ENCODE measurements at places on chromosomes 5 and 9. TPM values are rescaled to one million over a fixed set of nuclear protein-coding genes. Genes with fewer than 3 reads are reported as not detected.
A peak's percentile ranks its signal among the peaks of the same experiment; 100 is the strongest.

GRCh38 chr5:166788050-166788449, 1503.4 kb upstream of the WWC1 start:
- no peaks in the 10 kb centered on the region for H3K27me3 ChIP-seq
- no peak overlapping the region for H3K4me3 ChIP-seq
- no peaks in the 10 kb centered on the region for H3K4me1 ChIP-seq
- DNase-seq: no peak

GRCh38 chr9:70772601-70773000, 348.8 kb downstream of the TRPM3 start:
- H3K27ac ChIP-seq: no peak overlapping the region
- H3K4me3 ChIP-seq: no peak overlapping the region
- H3K4me1 ChIP-seq: no peaks in the 10 kb centered on the region
- no peaks in the 10 kb centered on the region for H3K27me3 ChIP-seq
- no peaks in the 10 kb centered on the region for H3K36me3 ChIP-seq

DNA sequence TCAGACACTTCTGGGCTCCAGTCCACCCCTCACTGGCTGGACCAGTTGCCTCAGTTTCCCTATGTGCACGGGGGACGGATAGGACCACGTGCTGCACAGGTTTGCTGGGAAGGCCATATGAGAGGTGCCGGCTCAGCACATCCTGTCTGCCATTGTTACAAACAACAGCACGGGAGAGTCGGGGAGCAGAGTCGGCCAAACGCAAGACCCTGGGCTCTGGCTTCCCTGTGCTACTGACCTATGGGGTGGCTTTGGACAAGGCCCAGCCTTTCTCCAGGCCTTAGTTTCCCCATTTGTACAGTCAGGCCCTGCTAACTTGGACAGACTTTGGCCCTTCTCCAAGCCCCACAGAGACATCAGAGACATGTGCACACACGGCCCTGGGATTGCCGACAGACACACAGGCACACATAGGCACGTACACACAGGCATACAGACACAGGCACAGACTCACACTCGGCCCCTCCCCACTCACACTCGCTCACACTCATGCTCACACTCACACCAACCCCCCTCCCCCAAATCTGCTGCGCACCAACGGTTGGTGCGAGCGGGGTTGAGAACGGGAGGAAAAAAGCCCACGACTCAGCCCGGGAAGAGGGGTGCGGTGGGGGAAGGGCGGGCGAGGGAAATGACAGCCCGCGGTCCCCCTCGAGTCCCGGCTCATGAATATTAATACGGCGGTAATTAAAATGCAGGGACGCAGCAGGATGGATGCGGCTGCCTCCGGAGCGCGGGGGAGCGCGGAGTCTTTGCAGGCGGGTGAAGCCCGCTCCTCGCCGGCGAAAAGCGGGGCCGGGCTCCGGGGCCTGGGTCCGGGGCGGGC, 133.0 kb downstream of the C9orf50 start:
- peaks cover 60% of the 10 kb centered on the region for H3K4me1 ChIP-seq
- no peaks in the 10 kb centered on the region for H3K27me3 ChIP-seq
- H3K4me3 ChIP-seq: peak overlapping the region; percentile 47
- H3K36me3 ChIP-seq: no peaks in the 10 kb centered on the region
- peak; percentile 63 for DNase-seq
- H3K27ac ChIP-seq: peak overlapping the region; percentile 99

DNA sequence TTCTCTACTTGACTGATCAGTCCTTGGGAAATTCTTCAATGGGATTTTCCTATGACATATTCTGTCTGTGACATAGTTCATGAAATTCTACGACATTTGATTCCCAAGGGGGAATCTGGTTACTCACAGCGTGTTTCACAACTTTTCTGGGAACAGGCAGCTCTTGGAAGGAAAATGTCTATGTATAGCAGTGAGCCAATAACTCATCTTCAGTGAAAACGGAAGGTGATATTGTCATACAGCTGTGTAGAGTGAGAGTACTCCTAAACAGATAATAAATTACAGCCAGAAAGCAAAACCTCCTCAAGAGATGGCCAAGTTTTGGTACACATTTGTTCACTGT, 91.4 kb downstream of the C9orf152 start:
- H3K27ac ChIP-seq: peak overlapping the region; percentile 39
- no peaks in the 10 kb centered on the region for H3K36me3 ChIP-seq
- H3K4me3 ChIP-seq: no peak overlapping the region
- DNase-seq: no peak
- H3K4me1 ChIP-seq: peaks cover 16% of the 10 kb centered on the region
- no peaks in the 10 kb centered on the region for H3K27me3 ChIP-seq

- no peak overlapping the region for H3K27ac ChIP-seq
- H3K36me3 ChIP-seq: no peaks in the 10 kb centered on the region
- H3K4me1 ChIP-seq: no peaks in the 10 kb centered on the region
- DNase-seq: no peak
Measured at GRCh38 chr9:130180516-130180915, 8.3 kb downstream of the NCS1 start.

DNA sequence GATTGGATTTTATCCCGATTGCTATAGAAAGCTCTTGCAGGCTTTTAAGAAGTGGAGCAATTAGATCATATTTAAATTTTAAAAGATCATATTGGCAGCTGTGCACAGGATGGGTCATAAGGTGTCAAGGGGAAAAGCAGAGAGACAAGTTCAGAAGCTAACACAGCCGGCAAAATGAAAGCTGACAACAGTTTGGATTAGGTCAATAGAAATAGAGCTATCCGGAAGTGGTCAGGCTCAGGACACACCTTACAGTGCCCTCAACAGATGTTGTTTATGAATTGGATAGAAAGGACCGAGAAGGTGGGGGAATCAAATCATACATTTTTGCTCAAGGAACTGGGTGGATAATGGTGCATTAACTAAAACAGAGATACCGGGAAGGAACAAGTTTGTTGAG, 46.3 kb upstream of the MARCHF11 start:
- no peaks in the 10 kb centered on the region for H3K27me3 ChIP-seq
- no peak for DNase-seq
- no peak overlapping the region for H3K4me3 ChIP-seq
- no peak overlapping the region for H3K27ac ChIP-seq
- no peaks in the 10 kb centered on the region for H3K36me3 ChIP-seq

DNA sequence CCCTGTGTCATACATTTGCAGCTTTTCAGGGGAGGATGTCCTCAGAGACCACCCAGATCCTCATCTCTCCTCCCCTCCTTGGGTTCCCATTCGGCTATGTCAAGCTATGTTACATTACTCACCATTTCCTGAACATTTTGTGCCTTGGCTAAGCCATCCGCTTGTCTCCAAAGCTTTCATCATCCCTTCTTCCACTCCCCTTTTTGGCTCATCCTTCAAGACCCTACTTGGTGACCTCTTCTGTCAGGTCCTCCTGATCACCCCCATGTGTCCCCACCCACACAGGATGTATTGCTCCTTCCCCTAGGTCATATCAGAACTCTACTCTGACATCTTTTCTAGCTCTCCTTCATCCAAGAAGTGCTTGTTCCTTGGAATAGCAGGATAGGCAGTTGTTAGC, 81.8 kb downstream of the BOD1 start:
- H3K27me3 ChIP-seq: no peaks in the 10 kb centered on the region
- no peak overlapping the region for H3K4me3 ChIP-seq
- H3K27ac ChIP-seq: no peak overlapping the region
- no peaks in the 10 kb centered on the region for H3K4me1 ChIP-seq
- DNase-seq: no peak

DNA sequence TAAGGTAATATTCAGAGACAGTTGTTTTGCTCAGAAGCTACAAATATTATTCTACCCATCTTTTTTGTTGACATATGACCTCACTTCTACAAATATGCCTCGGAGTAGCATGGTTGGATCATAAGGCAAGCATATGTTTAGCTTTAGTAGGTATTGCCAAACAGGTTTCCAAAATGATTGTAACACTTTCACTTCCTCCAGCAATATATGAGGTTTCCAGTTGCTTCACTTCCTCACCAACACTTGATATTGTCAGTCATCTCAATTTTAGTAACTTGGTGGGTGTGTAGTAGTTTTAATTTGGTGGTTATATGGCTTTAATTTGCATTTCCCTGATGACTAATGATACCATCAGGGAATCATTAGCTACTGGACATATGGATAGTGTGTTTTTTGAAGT, 46.7 kb downstream of the TNFSF8 start:
- no peak for DNase-seq
- H3K27ac ChIP-seq: no peak overlapping the region
- no peaks in the 10 kb centered on the region for H3K4me1 ChIP-seq

GRCh38 chr5:153562189-153562588, 71.7 kb downstream of the GRIA1 start:
- no peak for DNase-seq
- H3K36me3 ChIP-seq: no peaks in the 10 kb centered on the region
- no peak overlapping the region for H3K27ac ChIP-seq
- no peak overlapping the region for H3K4me3 ChIP-seq
- H3K27me3 ChIP-seq: no peaks in the 10 kb centered on the region

GRCh38 chr5:93607367-93608258, 24.6 kb downstream of the NR2F1 start:
- H3K27me3 ChIP-seq: peaks cover 63% of the 10 kb centered on the region
- no peak for DNase-seq
- peak overlapping the region; percentile 13 for H3K4me3 ChIP-seq
- H3K4me1 ChIP-seq: peaks cover 27% of the 10 kb centered on the region
- peak overlapping the region; percentile 19 for H3K27ac ChIP-seq

DNA sequence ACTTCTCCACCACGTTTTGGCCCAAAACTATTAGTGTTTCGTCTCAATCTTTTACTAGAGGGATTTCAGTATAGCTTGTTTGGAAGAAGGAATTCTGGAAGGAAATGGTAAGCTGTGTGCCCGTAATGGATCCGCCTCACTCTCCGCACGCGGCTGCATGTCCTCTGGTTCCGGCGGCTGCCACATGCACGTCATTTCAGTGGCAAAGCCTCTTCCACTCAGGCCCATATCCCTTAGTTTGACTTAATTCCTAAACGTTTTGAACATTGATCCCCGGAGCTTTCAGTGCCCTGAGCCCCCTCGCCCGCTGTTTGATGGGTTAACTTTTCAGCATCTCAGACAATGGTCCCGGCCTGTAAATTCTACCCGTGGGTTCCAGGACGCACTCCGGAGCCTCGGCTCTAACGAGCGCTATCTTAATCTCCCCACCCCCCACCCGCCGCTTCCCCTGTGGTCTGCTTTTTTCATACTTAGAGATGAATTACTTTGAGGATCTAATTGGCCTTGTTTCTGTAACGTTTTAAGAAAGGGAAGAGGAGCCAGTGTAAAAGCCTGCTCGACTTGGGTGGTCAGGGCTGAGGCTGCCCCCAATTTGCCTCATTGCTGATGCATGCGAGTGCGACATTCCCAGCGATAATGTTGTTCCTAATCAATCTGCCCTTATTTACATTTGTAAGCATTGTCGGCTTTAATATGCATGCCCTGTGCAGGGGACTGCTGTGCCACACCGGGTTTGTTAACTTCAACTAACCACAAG, 4.6 kb downstream of the PTCH1 start:
- H3K27me3 ChIP-seq: no peaks in the 10 kb centered on the region
- H3K4me3 ChIP-seq: peak overlapping the region; percentile 57
- H3K4me1 ChIP-seq: peaks cover 13% of the 10 kb centered on the region
- no peaks in the 10 kb centered on the region for H3K36me3 ChIP-seq

DNA sequence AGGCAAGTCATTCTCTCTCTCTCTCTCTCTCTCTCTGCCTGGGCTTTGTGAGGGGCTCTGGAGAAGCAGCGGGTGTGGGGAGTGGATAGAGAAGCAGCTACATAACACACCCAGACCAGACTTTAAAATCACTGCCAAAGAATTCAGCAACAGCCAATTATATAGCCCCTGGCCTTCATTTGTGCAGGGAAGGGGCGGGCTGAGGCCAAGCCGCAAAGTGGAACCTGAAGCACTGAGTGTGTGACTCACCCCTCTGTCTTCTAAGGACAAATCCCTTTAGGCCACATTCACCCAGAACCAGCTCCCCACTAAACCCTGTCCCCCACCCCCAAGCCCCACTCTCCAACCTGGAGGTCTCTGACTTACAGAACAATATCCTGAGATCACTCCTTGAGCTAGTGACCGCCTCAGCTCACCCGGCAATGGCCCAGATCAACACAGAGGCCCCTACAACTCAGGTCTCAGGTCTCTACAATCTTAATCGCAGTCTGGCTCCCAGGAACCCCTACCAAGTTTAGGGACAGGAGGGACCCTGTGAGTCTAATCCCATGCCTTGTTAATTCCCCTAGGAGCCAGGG, 6.0 kb downstream of the B4GALT1 start:
- DNase-seq: no peak
- no peaks in the 10 kb centered on the region for H3K36me3 ChIP-seq

GRCh38 chr5:151033217-151033934, 13.0 kb downstream of the GPX3 start:
- H3K27me3 ChIP-seq: no peaks in the 10 kb centered on the region
- H3K4me1 ChIP-seq: peaks cover 10% of the 10 kb centered on the region
- H3K4me3 ChIP-seq: no peak overlapping the region
- no peak overlapping the region for H3K27ac ChIP-seq
- no peak for DNase-seq

DNA sequence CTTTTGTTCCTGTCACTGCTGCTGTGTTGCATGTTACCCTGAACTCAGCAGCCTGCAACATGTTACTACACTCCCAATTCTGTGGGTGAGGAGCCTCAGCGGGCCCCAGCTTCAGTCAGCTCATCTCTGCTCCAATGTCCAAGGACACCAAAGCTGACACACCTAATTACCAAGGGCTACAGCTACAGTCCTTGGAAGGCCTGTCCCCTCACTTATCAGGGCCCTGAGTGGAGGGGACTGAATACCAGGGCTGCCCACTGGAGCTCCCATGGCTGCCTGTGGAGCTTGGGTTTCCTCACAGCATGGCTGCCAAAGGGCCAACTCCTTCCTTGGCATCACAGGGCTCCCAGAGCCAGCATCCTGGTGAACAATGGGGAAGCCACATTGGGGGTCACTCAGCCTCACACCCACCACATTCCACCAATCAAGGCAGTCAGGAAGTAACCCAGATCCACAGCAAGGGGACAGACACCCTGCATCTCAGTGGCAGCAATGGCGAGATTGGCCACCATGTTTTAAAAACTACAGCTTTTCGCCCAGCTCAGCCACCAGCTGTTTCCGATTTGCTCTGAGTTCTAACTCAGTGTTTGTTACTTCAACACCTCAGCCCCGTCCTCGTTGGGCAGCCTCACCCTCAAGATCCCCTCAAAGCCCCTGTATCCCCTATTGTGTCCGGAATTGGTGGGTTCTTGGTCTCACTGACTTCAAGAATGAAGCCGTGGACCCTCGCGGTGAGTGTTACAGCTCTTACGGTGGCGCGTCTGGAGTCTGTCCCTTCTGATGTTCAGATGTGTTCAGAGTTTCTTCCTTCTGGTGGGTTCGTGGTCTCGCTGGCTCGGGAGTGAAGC, 18.9 kb downstream of the SEMA4D start:
- H3K27me3 ChIP-seq: no peaks in the 10 kb centered on the region
- DNase-seq: no peak
- peak overlapping the region; percentile 15 for H3K27ac ChIP-seq
- H3K36me3 ChIP-seq: no peaks in the 10 kb centered on the region
- no peak overlapping the region for H3K4me3 ChIP-seq
- H3K4me1 ChIP-seq: peaks cover 15% of the 10 kb centered on the region

The FUT7 gene
- 2.3 TPM for total RNA-seq

The MCTP1 gene
- total RNA-seq: 30.4 TPM

The KCNT1 gene
- total RNA-seq: 0.11 TPM

The TRIM36 gene
- total RNA-seq: 5.2 TPM

The RANBP6 gene
- total RNA-seq: 9.4 TPM

The EIF4E1B gene
- total RNA-seq: not detected

Measured in upper lobe of left lung (tissue), 6 donors.